ENCODE measurements at places on chromosomes 3 and 15.

DNA sequence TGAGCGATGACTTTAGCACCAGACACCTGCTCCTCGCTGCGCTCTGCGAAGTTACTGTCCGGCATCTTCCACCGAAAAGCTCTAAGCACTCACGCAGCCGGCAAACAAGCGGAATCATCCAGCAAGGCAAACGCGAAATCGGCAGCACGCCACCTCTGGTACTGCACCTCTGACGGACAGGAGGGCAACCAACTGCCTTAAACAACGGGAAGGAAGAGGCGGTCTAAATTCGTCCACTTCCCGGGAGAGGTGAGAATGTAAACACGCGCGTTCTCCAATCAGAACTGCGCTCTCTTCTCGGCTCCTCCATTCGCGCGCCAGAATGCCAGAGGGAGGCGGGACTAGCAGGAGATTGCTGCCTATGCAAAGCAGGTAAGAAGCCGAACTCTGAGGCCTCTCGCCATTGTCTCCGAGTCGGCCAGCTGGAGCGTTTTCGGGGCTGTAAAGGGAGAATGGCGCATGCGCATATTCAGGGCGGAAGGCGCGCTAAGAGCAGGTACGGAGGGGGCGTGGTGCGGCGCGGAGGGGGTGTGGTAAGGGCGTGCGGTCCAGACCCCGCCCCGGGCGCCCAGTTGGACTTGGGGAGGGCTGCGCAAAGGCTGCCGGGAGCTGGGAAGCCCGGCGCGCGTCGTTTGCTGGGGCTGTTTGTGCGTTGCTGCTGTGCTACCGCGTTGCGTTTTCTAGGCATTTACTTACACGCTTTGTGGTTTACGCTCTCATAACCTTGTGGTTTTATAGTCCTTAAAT, at the start of the genes BTD and HACL1:
TSS of gene BTD (plus strand) at position 347 of the 747 bp plus-strand sequence. CDS start 33,695 bp downstream, outside the sequence.
TSS of gene HACL1 (minus strand) at position 171 of the 747 bp plus-strand sequence. CDS start at position 65, 106 bp downstream.
- DNase-seq: peak; percentile 96

- no peak for DNase-seq
These were observed 54.3 kb downstream of the SLC30A4 start for GRCh38 chr15:45468294-45468693.

- DNase-seq: no peak
These were observed 433.7 kb downstream of the SHQ1 start for GRCh38 chr3:72414481-72415016.

- no peak for DNase-seq
These were observed 19.8 kb downstream of the TRPM1 start for GRCh38 chr15:31081588-31082250.

DNA sequence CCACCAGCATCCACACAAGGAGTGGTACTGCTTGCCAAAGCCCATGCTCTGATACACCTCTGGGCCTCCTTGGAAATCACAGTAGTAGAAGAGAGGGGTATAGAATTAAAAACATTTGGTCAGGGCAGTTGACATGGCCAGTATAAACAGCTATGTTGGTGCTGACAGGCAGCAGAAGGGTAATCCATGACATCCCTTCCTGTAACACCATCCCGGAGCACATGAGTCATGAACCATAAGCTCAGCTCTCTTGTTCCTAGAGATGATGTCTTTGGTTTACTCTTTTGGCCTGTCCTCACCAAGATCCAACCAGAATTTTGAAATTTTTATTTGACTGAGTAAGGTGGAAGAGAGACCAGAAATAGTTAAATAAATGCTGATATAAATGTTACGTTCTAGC, 132.6 kb upstream of the CTDSPL start:
- no peak for DNase-seq

- no peak for DNase-seq
These were observed 67.4 kb upstream of the LARS2 start for GRCh38 chr3:45320986-45321385.

DNA sequence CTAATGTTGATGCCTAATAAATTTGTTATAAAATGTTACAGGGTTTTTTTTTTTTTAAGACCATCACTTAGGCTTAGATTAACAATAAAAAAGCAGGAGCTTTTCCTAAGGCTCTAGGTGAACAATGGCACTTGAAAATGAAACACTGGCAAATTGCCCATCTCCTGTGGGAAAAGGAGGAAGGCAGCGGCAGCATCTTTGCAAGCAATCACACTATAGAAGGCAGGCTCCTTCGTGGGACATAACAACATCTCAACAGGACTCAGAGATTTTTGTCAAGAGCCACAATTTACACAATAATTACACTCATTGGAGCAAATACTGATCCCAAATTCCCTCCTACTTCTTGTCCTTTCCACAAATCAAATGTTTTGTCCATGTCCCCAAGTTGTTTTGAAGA, 646.7 kb downstream of the ROBO2 start:
- DNase-seq: no peak

GRCh38 chr3:124785973-124786372, 55.7 kb downstream of the UMPS start:
- no peak for DNase-seq

GRCh38 chr3:18236726-18237125, 188.4 kb downstream of the SATB1 start:
- no peak for DNase-seq

DNA sequence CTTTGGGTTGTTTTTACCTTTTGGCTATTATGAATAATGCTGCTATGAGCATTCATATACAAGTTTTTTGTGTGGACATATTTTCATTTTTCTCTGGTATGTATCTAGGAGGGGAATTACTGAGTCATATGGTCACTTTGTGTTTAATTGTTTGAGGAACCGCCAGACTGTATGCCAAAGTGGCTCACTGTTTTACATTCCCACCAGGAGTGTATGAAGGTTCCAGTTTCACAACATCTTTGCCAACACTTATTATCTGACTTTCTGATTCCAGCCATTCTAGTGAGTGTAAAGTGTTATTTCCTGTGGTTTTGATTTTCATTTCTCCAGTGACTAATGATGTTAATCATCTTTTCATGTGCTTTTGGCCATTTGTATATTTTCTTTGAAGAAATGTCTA, 51.8 kb downstream of the CMTM7 start:
- peak; percentile 57 for DNase-seq

GRCh38 chr3:194487289-194488054, 670 bp upstream of the ATP13A3 start:
- no peak for DNase-seq

DNA sequence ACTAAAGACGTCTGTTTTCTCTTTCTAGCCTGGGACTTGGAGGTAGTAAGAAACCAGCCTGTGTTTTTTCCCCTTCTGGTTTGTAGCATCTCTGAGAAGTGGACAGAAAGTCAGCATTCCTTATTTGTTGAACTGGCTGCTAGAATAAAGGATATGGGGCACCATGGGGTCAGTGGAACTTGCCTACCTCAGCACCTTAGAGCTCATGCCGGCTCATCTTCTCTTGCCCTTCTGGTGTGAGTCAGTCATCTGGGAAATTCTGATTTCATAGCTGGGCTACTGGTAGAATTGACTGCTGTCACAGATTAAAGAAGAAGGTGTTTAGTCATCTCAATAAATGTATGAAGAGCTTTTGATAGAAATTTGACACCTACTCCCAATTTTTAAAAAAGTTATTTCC, 202.7 kb upstream of the TOPAZ1 start:
- DNase-seq: no peak

DNA sequence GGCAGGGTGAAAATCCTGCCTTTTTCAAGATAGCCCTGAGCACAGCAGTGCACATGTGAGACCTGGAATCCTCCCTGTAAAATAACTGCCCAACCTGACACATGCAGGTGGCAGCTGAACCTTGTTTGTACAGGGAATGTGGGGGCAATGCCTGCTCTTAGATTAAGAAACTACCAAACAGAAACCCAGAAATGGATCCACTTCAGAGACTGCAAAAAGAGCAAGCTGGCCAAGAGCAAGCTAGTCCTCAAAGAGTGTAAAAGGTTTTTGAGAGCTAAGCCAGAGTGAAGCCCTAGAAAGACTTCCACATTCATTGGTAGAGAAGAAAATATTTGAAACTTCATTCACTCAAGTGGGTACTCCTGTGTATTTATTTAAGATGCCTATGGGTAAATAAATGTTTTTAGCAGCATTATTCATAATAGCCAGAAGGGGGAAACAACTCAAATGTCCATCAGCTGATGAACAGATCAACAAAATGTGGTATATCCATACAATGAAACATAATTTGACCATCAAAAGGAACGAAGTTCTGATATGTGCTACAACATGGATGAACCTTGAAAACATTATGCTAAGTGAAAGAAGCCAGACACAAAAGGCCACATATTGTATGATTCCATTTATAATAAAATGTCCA, 96.0 kb upstream of the TSC22D2 start:
- DNase-seq: no peak

DNA sequence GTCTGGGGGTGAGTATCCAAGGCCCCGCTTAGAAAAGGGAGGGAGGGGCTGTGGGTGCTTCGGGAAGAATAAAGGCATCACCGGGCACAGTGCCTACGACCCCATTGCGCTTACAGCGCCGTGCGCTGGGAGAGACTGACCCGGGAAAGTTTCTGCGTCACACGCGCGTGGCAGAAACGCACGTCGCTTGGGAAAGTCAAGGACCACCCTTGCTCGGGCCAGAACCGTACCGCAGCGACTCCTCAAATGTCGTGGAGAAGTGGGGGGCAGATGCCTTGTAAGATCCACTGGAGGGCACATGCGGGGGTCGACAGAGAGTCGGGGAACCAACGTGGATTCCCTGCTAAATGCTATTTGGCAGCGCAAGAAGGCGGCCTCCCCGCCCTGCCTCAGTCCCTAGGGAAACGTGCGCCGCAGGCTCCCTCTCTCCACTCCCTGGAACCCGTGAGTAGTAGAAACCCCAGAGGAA, 2.4 kb downstream of the ADAMTS9 start:
- DNase-seq: no peak

- peak; percentile 87 for DNase-seq
These were observed 485.2 kb upstream of the PROK2 start for GRCh38 chr3:72270072-72270681.

DNA sequence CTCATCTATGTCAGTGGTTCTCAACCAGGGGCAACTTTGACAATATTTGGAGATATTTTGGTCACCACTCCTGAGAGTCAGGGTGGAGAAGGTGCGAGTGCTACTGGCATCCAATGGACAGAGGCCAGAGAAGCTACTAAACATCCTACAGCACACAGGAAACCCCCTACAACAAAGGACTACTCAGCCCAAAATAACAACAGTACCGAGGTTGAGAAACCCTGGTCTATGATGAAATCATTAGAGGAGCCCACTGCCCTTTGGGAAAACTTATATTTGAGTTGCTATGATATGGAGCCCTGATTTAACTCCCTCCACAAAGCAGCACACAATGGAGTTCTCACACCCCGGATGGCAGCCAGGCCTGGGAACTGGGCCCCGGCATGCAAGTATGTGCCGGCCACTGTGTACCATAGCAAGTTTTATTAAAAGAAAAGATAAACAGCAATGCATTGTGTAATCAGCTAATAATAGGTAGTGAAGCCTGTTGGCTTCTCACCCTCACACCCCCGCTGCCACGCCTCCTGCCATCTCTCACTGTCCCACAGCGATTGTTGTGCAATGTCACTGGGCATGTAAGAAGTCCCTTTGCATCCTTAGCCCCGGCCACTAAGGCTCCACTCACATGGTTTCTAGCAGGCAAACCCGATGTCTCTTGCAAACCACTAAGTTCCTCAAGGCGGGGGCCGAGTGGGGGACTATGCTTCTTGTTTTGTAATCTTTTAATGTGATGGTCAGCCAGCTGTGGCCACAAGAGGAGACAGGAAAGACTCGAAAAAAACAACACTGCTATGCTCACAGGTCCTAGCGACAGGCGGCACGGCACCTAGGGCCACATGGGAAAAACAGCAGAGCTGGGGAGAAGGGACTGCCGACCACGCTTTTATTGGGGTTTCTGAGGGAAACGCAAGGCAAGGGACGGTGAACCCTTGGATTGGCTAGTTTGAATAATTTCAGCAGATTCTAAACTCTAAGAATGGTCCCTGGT, 110.0 kb downstream of the AQP9 start:
- no peak for DNase-seq

- no peak for DNase-seq
These were observed 303.4 kb upstream of the DNAJC19 start for GRCh38 chr3:181292984-181293383.

GRCh38 chr3:107710851-107711250, 188.1 kb downstream of the BBX start:
- no peak for DNase-seq

- DNase-seq: peak; percentile 90
These were observed 103.3 kb upstream of the COL8A1 start for GRCh38 chr3:99534951-99535704.

- DNase-seq: no peak
These were observed 4.8 kb upstream of the SUMF1 start for GRCh38 chr3:4471907-4472306.

DNA sequence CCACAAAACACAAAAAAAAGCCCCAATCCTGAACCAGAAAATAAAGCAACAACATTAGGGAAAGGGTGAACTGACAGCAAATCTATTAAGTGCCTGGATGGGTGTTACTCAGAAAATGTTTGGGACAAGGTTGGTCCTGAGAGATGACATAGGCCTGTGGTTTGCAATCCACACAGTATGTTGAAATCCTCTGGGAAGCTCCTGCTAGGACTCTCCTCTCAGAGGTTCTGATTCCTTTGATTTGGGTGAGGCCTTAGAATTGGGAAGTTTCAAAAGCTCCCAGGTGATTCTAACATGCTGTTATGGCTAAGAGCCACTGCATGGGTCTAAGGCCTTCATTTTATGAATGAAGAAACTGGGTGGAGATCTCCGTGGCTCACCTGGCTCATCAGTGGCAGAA, 18.4 kb downstream of the CLDN1 start:
- DNase-seq: no peak

DNA sequence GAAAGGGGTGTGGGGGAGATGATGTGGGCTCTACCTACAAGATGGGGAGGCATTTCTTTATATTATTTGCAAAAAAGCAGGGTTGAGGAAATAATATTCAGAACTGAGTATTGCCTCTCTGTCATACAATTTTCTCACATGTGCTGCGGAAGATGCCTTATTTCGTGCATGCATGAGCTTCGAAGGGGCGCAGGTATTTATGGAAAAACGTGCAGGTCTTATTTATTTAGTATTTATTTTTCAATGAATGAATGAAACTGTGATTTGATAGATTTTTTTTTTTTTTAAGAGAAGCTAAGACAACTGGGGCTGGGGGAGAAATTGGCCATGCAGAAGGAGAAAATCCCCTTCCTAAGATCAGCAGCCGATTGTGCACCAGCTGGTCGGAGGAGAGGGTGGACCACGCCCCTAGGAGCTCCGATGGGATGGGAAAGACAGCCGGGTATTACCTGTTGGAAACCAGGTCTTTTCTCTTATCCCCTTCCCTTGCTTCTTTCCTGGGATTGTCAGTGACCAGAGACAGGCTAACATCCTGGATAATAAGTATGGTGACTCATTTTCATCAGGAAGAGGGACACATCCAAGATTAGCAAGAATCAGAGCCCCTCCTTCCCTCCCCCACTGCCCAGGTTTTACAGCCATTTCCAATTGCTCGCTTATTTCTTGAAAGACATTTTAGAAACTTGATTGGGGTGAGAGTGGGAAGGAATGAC, 875 bp downstream of the GAP43 start:
- DNase-seq: no peak

- DNase-seq: no peak
These were observed 195.9 kb upstream of the TBC1D5 start for GRCh38 chr3:17938313-17938712.

DNA sequence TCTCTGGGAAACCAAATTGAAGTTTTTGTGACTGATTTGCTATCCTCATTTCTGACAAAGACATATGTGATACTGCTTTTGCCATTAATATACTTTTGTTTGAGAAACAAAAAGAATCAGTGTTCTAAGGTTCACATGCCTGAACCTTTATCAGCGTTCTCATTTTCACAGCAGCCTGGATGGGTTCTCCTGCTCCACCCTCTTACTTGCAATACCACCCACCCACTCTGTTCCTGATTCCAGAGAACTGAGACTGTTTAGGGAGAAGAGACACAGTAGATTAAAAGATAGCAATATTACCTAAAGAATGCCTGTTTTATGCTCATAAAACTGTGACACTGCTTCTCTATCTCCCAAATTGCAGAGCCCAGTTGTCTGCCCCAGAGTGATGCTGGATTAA, 25.8 kb upstream of the ARL6 start:
- DNase-seq: no peak
